PC-9 (cell line): ENCODE measurements at places on chromosomes 5 and 9. TPM values are rescaled to one million over a fixed set of nuclear protein-coding genes. Genes with fewer than 3 reads are reported as not detected.

DNA sequence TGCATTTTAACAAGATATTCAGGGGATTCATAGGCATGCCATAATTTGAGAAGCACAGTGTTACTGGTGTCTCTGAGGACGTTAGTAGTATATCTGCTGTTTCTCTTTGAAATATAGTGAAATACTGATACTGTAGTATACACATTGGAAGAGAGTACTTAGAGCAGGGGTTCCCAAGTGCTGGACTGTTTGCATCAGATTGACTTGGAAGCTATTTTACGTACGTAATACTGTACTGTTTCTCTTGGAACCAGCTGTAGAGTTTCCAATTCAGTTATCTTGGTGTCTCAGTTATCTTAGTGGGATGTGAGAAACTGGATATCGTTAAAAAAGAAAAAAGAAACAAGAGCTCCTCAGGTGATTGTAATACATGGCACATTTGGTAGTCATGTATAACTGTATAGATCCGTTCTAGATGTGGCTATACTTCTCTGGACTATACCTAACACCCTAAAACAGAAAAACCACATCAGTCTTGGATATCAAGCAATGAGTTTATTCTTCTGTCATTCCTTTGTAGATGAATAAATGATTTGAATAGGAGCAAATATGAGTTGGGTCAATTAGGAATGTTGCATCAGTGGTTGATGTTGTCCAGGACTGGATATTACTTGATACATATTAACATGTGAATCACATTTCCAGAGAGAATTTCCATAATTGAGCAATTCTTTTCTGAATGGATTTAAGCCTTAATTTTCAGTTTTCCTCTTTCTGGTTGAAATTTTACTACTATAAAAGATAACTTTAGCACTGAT lies 33.4 kb downstream of the PRRC1 start:
- H3K27ac ChIP-seq: no peak overlapping the region
- H3K27me3 ChIP-seq: no peaks in the 10 kb centered on the region
- DNase-seq: no peak
- no peak overlapping the region for H3K4me3 ChIP-seq

DNA sequence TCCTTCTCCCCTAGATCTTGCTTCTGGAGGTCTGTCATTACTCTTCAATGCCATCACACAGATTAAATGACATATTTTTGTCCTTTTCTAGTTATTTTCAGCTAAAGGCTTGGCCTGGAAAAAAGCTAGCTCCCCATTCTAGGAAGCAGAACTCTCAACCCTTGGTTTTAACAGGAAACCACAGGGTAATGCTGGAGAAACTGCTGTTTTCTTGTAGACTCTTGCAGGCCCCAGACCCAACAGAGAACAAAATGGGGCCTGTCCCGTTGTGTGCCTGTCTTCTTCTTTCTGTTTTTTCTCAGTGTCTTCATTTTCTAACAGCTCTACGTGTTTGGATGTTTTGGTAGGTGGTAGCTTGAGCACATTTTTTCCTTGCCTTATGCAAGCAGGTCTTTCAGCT lies 21.5 kb downstream of the DCANP1 start:
- H3K4me3 ChIP-seq: no peak overlapping the region
- H3K4me1 ChIP-seq: no peaks in the 10 kb centered on the region
- H3K27me3 ChIP-seq: peaks cover 25% of the 10 kb centered on the region
- H3K36me3 ChIP-seq: no peaks in the 10 kb centered on the region
- no peak for DNase-seq
- no peak overlapping the region for H3K27ac ChIP-seq

GRCh38 chr9:96163161-96163560 lies 138.8 kb downstream of the HSD17B3 start:
- H3K4me3 ChIP-seq: no peak overlapping the region
- H3K27me3 ChIP-seq: peaks cover 62% of the 10 kb centered on the region
- DNase-seq: no peak
- no peaks in the 10 kb centered on the region for H3K36me3 ChIP-seq
- no peak overlapping the region for H3K27ac ChIP-seq

- H3K36me3 ChIP-seq: no peaks in the 10 kb centered on the region
- no peaks in the 10 kb centered on the region for H3K27me3 ChIP-seq
- DNase-seq: no peak
- no peak overlapping the region for H3K4me3 ChIP-seq
Measured at GRCh38 chr5:98470747-98471146, 302.7 kb upstream of the RGMB start.

DNA sequence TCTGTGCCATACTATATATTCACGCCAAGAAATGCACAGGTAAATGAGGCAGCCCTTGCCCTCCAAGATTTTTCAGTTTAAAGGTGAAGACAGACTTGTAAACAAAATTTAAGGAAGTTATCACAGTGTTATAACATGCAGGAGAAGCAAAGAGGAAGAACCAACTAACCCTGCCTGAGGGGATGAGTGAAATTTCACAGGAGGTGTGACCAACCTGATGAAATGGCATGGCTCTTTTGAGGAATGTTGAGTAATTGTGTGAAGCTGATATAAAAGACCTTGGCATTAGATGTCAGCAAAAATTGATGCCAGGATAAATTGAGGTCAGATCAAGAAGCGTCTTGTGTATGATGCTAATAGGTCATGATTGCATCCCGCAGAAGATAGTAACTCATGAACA lies 86.5 kb downstream of the HCN1 start:
- H3K36me3 ChIP-seq: no peaks in the 10 kb centered on the region
- no peak for DNase-seq
- no peaks in the 10 kb centered on the region for H3K4me1 ChIP-seq
- no peaks in the 10 kb centered on the region for H3K27me3 ChIP-seq
- H3K4me3 ChIP-seq: no peak overlapping the region
- H3K27ac ChIP-seq: no peak overlapping the region

GRCh38 chr5:68287631-68287975 lies 72.0 kb downstream of the PIK3R1 start:
- DNase-seq: no peak
- peaks cover 4% of the 10 kb centered on the region; the same call in 1 of the 2 replicates for H3K4me1 ChIP-seq
- H3K27me3 ChIP-seq: no peaks in the 10 kb centered on the region

DNA sequence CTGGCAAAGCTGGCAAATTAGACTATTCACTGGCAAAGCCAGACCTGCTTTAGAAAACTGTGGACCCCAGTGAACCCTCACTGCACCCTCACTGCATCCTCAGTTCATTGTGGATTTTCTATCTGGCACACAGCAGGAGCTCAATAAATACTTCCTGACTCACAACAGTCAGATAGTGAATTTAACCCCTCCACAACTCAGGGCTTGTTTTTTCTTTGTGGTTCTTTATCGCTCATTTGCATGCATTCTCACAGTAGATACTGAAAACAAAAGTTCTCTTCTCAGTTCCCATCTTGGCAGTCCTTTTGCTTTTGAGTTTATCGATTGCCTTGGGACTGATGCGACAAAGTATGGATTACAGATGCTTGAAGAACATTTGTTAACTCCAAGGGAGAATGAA lies 99.8 kb downstream of the ACTL7B start:
- H3K27ac ChIP-seq: no peak overlapping the region
- no peaks in the 10 kb centered on the region for H3K36me3 ChIP-seq
- H3K27me3 ChIP-seq: no peaks in the 10 kb centered on the region
- H3K4me3 ChIP-seq: no peak overlapping the region
- H3K4me1 ChIP-seq: no peaks in the 10 kb centered on the region
- no peak for DNase-seq

GRCh38 chr5:65203746-65204145 lies 278.0 kb downstream of the ADAMTS6 start:
- no peak overlapping the region for H3K4me3 ChIP-seq
- peaks cover 22% of the 10 kb centered on the region for H3K4me1 ChIP-seq
- no peak for DNase-seq
- H3K27me3 ChIP-seq: no peaks in the 10 kb centered on the region

DNA sequence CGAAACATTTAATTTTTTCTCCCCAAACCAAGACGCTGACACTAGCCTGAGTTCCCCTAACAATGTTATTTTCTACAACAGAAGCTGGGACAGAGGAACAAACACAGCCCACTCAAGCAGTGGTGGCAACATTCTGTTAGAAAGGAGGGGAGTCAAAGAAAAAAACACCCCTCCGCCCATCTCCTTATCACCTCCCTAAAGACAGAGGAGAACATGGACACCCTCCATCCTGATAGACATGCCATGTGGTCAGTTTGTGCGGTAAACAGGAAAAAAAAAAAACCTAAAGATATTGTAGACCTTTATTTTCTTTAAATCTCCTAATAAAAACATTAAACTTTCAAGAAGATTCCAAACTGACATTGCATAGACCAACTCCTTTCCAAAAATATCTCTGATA lies 2.9 kb upstream of the DPM2 start:
- peaks cover 25% of the 10 kb centered on the region; the same call in 1 of the 2 replicates for H3K36me3 ChIP-seq
- no peak overlapping the region for H3K4me3 ChIP-seq
- no peak overlapping the region; the same call in 1 of the 2 replicates for H3K27ac ChIP-seq
- no peaks in the 10 kb centered on the region for H3K27me3 ChIP-seq
- DNase-seq: no peak

Gene BAAT
- total RNA-seq: not detected in 2 replicates

DNA sequence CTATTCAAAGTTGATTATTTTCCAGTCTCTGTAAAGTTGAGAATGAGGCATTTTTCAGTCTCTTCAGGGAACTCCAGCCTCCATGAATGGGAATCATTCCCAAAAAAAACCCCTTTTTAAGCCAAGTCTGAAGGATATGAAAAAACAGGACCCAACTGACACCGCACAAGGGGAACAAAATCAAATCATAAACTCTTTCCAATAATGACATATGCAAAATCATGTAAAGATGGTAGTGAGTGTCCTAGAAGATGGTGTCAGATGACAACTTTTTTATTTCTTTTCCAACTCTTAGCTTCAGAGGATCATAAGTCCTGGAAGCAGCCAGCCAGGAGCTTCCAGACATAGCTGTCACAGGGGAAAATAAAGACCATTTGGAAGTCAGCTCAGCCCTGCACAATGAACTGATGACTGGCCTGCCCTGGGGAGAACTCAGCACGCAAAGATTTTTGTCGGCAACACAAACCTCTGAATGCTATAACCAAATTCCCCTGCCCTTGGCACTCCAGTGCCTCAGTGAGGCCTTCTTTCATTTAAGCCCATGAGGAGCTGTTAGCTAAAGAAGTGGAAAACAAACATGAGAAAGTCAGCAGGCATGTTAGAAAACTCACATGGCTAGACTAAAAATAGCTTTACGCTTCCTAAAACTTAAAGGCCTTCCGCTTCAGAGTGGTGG lies 85.4 kb downstream of the SLC1A3 start:
- peaks cover 5% of the 10 kb centered on the region; the same call in 1 of the 2 replicates for H3K4me1 ChIP-seq
- peak; percentile 30 for DNase-seq
- no peaks in the 10 kb centered on the region for H3K27me3 ChIP-seq

Gene GTF3C4
- total RNA-seq: 24.7 and 26.9 TPM in 2 replicates

GRCh38 chr9:75148561-75148960 lies 60.2 kb downstream of the OSTF1 start:
- DNase-seq: no peak
- H3K36me3 ChIP-seq: peaks cover 13% of the 10 kb centered on the region
- no peaks in the 10 kb centered on the region for H3K27me3 ChIP-seq
- H3K4me3 ChIP-seq: no peak overlapping the region

Gene PCA3
- not detected in 2 replicates for total RNA-seq

GRCh38 chr5:16712178-16712577 lies 95.4 kb upstream of the RETREG1 start:
- no peaks in the 10 kb centered on the region for H3K4me1 ChIP-seq
- H3K27me3 ChIP-seq: no peaks in the 10 kb centered on the region
- H3K36me3 ChIP-seq: 0 out of 2 replicates have a peak, but pooled peaks cover 3% of the 10 kb centered on the region
- no peak for DNase-seq
- H3K4me3 ChIP-seq: no peak overlapping the region

DNA sequence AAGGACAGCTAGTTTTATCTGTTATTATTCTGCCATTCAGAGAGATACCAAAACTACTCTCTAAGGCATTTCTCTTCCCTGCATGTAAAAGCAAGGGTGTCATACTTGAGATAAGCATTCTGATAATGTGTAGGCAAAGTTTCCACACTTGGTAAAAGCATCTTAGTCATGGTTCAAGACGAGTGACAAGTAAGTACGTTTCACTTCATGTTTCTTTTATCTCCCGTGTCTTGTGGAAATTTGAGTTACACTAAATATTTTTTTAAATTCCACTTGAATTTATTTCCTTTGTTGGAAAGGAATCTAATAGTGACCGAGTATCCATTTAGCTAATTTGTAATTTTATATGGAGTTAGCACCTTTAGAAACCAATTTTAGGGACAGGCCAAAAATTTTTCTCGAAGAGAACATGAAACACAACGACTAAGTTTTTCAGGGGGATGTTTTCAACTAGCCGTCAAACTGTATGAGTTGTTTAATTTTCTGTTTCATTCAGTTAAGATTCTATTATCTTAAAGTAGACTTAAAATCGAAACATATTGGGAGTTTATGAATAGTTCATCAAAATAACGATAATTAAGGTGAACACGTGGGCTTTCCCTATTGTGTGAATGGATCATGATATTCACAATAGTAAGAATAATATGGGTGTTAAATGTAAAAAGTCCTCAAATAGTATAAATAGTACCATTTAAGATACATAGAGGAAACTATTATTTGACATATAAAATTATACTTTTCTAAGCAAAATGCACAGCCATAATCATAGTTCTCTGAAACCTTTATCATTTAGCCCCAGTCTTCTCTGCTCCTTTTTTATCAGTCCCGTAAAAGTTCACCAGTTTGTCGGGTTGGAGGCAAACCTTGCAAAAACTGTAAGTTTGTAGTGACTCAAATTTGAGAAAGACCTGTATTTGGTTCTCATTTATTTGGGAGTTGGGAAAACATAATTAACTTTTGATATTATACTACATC lies 1.6 kb downstream of the RFESD start:
- H3K4me3 ChIP-seq: peak overlapping the region; percentile 89; the same call in 1 of the 2 replicates
- no peaks in the 10 kb centered on the region for H3K36me3 ChIP-seq
- H3K27me3 ChIP-seq: no peaks in the 10 kb centered on the region
- no peak for DNase-seq
- H3K4me1 ChIP-seq: peaks cover 16% of the 10 kb centered on the region

GRCh38 chr9:88435336-88435735 lies 47.1 kb downstream of the SPIN1 start:
- H3K27me3 ChIP-seq: no peaks in the 10 kb centered on the region
- DNase-seq: no peak
- H3K4me3 ChIP-seq: no peak overlapping the region
- no peak overlapping the region for H3K27ac ChIP-seq

Gene SPINK13
- not detected in 2 replicates for total RNA-seq

GRCh38 chr9:98333703-98334582 lies 78.5 kb upstream of the TBC1D2 start:
- H3K4me1 ChIP-seq: peaks cover 15% of the 10 kb centered on the region
- no peaks in the 10 kb centered on the region for H3K27me3 ChIP-seq
- DNase-seq: peak; percentile 77
- H3K4me3 ChIP-seq: no peak overlapping the region

- no peak overlapping the region for H3K4me3 ChIP-seq
- H3K27me3 ChIP-seq: no peaks in the 10 kb centered on the region
- DNase-seq: no peak
- no peak overlapping the region for H3K27ac ChIP-seq
- H3K36me3 ChIP-seq: no peaks in the 10 kb centered on the region
- peaks cover 20% of the 10 kb centered on the region for H3K4me1 ChIP-seq
Measured at GRCh38 chr5:52924456-52924855, 64.7 kb upstream of the ITGA2 start.

Gene TRIP13
- total RNA-seq: 56.1 and 74.0 TPM in 2 replicates

Gene POU5F2
- 0.95 and 1.1 TPM in 2 replicates for total RNA-seq

- peak overlapping the region; percentile 28 for H3K27ac ChIP-seq
- peak; percentile 66 for DNase-seq
- H3K4me1 ChIP-seq: peaks cover 25% of the 10 kb centered on the region
- H3K36me3 ChIP-seq: 0 out of 2 replicates have a peak, but pooled peaks cover 6% of the 10 kb centered on the region
- no peaks in the 10 kb centered on the region for H3K27me3 ChIP-seq
Measured at GRCh38 chr9:96344458-96345180, 38.9 kb downstream of the SLC35D2 start.

GRCh38 chr5:169978714-169979113 lies 1.6 kb downstream of the INSYN2B start:
- no peak for DNase-seq
- peak overlapping the region; percentile 56; the same call in 1 of the 2 replicates for H3K4me3 ChIP-seq
- H3K4me1 ChIP-seq: peaks cover 41% of the 10 kb centered on the region
- no peak overlapping the region for H3K27ac ChIP-seq
- H3K27me3 ChIP-seq: no peaks in the 10 kb centered on the region
